Caco-2 (cell line): ENCODE measurements at places on chromosomes 5 and 9.

DNA sequence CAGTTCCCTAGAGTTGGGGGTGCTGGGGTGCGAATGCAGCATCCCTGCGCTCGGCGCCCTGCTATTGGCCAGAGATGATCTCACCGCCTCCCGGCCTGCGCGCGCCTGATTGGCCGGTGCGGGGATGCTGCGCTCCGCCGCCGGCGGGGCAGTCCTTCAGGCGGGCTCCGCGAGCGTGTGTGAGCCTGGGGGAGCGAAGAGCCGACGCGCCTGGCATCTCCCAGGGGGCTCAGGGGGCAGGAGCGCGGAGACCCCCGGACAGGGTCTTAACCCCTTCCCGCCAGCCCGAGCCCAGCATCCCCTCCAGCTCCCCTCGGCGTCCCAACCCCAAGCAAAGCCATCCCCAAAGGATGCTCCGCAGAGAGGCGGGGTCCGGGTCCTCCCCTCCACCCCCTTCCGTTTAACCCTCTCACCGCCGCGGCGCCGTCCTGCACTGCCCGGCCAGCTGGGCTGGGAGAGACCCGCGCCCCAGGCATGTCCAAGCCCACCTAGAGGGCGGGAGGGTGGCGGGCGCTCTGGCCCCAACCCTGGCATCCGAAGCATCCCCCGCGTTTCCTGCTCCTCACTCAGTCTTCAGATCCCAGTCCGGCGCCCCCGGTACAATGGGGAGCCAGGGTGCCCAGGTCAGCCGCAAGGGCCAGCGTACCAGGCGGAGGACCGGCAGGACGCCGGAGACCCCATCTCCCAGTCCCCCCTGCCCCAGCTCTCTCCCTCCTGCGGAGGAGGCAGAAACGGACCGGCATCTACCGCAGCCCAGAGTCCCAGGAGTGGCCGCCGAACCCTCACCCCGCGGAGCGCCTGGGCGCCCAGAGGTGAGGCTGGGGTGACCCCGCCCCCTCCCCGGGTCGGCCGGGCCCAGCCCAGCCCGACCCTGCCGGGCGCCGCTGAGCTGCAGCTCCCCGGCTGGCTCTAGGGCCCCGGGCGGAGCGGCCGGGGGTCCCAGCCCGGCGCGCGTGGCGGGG lies 19.3 kb upstream of the TOR2A start:
- no peak for DNase-seq

- DNase-seq = no peak
These were observed 9.1 kb downstream of the CACFD1 start for GRCh38 chr9:133468777-133469421.

DNA sequence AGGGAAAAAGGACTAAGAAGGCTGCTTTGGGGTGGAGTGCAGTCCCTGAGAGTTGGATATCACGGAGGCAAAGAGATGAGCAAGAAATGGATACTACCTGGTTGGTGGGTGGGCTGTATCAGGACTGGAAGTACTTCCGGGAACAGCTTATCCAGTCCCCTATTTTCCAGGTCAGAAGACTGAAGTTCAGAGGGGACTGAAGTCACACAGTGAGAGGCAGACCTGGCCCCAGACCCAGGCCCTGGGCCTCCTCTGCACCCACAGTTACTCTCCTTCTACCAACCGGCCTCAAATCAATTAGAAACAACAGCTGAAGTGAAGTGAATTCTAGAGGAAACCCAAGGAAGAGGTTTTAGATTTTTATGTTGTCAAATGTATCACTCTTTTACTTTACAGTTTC lies 93.6 kb upstream of the ALDH1B1 start:
- DNase-seq = no peak

DNA sequence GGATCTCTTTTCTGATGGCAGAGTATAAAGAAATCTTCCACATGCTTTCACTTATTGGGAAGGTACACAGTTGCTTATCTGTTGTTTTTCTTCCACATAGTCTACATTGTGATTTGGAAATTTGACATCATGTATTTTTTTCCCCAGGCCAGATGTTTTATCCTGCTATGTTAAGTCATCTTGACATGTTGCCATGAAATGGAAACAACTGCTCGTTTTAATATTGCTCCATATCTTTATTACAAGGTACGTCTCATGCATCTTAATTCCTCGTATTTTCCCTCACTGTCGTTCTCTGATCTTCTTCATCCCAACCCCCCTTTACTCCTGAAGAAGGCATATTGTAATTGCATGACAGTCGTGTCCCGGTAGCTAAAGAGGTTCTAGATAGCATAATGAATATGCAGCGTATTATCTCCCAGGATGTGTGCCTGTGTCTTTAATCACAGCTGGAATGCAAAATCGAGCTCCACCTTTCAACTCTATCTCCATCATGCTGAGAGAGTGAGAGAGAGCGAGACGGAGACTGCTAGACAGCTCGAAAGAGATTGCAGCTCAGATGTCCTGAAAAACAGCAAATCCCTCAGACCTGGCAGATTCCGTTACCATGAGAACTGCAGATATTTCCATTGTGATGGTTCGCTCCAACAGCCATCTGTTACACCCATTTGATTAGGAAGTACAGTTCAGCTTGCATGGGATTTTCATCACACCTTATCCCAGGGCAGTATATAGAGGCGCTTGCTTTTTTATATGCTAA lies 281.7 kb downstream of the TMEM38B start:
- DNase-seq = no peak

- DNase-seq = no peak
These were observed 233.0 kb upstream of the SGCD start for GRCh38 chr5:156094001-156094400.

DNA sequence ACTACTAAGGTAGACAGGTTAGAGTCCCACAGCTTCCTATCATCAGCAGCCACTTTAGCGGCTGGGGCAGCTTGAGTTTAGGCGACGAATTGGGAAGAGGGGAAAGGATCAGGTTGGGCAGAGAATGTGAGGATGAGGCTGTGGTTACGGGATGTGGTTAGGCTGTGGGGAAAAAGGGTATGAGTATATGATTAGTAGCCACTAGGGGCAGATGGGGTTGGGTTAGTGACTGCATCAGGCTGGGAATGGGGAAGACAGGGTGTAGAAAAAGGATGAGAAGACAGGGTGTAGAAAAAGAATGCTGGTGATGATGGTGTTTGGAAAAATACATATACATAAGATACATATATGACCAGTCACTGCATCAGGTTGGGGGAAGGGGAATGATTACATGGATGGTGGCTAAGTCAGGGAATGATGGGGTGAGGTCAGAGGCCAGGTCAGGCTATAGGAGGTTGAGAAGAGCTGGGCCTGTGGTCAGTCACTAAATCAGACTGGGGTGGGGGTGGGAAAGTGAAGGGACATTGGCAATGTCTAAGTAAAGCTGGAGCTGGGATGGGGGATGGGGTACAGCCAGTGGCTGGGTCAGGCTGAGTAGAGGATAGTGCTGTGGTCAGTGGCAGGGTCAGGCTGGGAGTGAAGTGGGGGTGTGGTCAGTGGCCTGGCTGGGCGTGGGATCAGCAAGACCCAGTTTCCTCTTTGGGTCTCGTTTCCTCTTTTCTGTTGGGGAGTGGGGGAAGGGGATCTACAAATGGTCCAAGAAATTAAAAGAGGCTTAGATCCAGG lies 2.1 kb downstream of the TLN1 start:
- no peak for DNase-seq

- DNase-seq = no peak
These were observed 9.2 kb downstream of the ALAD start for GRCh38 chr9:113391917-113392316.

GRCh38 chr5:166365164-166365563 lies 1926.3 kb upstream of the WWC1 start:
- DNase-seq = no peak

DNA sequence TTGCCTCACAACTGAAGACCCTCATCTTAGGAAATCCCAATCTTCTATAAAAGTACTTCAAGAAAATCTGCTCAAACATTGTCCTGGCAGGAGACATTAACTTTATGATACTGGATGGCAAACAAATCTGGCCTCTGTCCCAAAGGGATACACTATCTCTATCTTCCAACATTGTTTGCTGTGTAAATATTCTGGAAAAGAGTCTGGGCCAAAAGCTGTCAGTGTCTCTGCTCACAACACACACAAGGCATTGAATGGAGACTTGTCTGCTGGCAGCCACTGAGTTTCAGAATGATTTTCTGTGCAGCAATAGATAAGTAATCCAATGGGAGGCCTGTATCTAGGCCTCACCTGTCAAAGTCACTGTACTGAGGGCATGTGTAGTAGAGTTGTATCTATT lies 471.1 kb downstream of the DMAC1 start:
- DNase-seq = no peak

GRCh38 chr5:158977642-158978041 lies 122.1 kb downstream of the EBF1 start:
- no peak for DNase-seq

DNA sequence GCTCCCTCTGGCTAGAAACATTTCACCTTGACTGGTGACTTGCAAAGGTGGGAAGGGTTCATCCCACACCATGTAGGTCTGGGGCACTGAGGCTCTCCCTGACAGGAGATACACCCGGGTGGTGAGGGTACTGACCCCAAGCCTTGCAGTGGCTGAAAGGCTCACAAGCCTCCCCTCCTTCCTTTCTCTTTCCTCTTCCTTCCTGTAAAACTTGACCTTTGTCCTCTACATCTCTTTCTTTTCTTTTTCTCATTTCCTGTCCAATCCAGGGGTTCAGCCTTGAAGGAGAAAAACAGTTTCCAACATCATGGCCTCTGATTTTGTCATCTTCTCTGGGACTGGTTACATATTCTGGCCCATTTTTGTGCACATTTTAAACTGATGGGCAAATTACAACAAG lies 16.6 kb downstream of the FBP2 start:
- no peak for DNase-seq

DNA sequence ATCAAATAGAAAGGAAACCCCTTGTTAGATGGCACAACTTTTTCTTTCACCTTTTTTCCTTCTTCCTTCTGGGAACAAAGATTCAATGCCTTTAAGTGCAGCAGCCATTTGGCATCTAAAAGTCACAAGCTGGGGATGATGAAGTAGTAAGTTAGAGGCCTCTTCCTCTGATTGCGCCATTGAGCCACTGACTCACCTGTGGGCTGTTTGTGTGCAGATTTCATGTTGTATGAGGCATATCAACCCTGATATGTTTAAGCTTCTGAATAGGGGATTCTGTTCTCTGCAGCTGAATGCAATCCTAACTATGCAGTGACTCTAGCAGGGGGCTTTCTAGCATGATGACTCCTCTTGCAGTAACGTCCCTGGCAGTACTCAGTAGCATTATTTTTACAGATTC lies 599.9 kb downstream of the CSNK1G3 start:
- no peak for DNase-seq

DNA sequence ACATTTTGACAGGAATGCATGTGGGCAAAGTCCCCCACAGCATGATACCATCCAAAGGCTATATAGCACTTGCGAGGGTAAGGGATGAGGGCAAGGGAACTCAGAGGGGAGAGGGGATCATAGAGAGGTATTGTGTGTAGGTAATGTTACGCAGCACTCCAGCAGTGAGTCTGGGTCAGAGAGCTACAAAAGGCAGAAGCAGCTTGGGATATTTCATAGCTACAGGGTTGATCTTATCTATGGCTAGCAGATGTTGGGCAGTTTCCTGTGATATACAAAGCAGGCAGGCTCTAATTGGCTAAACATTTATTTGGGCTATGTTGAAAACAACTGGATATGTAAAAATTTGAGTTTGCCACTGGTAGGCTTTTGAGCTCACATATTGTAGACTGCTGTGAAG lies 17.8 kb upstream of the SLCO4C1 start:
- no peak for DNase-seq
